Prostate gland (tissue), 2 donors: ENCODE measurements at places on chromosomes 1 and 21. TPM values are rescaled to one million over a fixed set of nuclear protein-coding genes. Genes with fewer than 3 reads are reported as not detected.

The TNFRSF8 gene
- total RNA-seq, result 4.7 TPM

DNA sequence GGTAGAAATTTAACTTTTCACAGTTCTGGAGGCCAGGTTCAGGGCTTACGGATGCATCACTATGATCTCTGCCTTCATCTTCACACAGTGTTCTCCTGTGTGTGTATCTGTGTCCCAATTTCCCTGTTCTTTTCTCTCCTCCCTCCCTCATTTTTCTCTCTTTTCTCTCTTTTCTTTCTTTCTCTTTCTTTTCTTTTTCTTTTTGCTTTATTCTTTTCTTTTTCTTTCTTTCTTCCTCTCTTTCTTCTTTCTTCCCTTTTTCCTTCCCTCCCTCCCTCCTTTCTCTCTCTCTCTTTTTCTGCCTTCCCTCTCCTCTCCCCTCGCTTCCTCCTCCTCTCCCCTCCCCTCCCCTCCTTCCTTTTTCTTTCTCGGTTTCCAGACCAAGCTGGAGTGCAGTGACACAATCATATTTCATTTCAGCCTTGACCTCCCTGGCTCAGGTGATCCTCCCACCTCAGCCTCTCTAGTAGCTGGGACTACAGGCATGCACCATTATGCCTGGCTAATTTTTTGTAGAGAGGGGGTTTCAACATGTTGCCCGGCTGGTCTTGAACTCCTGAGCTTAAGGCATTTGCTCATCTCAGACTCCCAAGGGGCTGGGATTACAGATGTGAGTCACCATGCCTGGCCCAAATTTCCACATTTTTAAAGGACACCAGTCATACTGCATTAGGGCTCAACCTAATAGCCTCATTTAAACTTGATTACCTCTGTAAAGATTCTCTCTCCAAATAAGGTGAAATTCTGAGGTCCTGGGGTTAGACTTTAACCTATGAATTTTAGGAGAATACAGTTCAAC, 115.9 kb downstream of the HUNK start:
- DNase-seq, result no peak

GRCh38 chr21:14947613-14948160, 117.1 kb downstream of the NRIP1 start:
- DNase-seq, result no peak

The MATN1 gene
- 0.34 TPM for total RNA-seq

The AVPR1B gene
- total RNA-seq, result not detected

DNA sequence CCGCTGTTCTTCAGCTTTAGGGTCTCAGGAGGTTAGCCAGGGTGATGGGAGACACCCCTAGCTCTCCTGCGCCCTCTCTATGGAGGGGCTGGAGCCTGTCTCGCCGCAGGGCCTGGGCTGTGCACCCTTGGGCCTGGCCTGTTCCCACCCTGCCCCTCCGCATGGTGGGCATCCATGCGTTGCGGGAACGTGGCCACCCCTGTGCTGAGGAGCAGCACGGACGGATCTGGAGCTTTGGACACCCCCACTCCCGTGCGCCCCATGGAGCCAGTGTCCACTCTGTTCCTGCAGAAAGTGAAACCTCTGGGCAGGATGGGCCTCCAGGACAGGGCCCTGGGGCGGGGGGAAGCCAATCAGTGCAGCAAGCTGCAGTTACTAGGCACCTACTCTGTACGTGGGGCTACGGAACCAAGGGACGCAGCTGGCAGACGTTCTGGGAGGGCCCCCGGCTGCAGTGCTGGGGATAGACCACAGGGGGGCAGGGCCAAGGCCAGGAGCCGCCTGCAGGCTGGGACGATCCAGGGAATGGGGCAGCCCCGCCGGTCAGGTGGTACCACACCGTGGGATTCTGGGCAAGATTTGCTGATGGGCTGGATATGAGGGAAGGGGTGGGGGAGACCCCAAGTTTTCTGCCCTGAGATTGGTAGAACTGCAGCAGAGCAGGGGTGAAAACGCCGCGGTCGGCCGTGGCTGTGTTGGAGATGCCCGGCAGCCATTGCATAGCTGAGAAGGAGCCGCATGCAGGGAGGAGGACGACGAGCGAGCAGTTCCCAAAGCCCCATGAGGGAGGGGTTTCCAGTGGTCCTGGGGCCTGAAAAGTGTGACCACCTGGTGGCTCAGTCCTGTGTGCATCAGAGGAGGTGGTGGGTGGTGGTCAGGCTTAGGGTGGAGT, 43.3 kb downstream of the TP73 start:
- DNase-seq, result no peak

GRCh38 chr1:238484121-238484520, 593.4 kb upstream of the ZP4 start:
- DNase-seq, result no peak

DNA sequence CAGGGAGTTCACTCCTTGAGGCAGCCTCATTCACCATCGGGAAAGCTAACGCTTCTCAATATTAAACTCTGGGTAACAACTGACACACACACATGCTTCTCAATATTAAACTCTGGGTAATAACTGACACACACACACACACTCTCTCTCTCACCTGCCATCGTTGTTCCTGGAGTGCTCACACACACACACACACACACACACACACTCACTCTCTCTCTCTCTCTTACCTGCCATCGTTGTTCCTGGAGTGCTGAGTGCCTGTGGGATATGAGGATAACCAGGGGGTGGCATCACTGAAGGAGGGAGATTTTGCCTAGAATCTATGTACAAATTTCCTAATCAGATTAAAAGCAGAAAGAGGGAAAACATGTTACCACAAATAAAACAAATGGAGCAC, 17.1 kb upstream of the GUCA2A start:
- DNase-seq, result no peak

DNA sequence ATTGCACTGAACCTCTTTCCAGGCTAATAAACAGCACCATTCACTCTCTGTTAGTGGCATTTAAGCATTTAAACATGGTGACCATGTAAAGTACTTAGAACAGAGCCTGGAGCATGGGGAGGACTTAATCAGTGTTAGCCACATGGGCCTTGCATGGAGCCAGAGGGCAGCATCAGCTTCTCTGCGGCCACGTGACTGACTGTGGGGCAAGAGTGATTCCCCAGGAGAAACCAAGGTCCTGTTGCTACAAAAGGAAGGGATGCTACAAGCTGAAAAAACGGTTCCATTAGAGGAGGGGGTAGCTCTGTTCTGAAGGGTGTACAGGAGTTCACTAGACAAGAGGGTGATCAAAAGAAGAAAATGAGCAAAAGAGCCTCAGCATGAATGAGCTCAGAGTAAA, 256.8 kb downstream of the MATN1 start:
- DNase-seq, result no peak

DNA sequence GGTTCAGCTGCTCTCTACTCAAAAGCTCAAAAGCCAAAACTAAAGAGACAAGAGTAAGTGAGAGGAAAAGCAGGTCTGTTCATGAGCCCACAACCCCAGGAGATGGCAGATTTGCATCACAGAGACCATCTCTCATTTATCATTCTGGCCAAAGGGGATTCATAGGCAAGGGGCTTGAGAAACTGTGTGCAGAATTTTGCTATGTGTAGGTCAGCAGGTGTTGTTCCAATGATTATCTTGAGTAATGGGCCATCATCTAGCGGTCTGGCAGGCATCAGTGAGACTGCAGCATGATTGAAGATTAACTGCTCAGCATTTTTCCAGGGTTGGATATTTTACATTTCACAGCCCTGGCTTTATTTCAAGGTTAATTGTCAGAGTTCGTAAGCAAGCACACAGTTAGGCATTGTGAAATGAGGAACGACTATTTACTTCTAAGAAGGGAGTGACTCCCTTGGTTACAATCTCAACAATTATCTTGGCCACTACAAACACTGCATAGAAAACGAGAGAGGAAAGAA, 1204.6 kb upstream of the TMPRSS15 start:
- no peak for DNase-seq
